ENCODE measurements at places on chromosomes 1 and 21.
A peak's percentile ranks its signal among the peaks of the same experiment; 100 is the strongest.

GRCh38 chr1:35577071-35577998, 4.2 kb downstream of the TFAP2E start:
- peak; percentile 83 for DNase-seq

DNA sequence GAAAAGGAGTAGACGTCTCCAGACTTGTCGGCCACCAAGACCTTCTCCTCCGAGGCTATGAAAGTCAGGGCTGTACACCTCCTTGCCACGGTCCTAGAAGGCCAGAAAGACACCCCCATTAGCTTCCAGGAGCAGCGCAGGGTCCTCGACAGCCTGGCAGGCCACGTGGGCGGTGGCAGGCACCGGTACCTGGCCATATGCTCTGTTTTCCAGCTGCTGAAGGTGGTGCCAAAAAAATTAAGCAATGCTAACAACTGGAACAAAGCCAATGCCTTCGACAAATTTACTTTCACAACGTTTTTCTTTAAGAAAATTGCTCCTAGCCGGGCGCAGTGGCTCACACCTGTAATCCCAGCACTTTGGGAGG, 15.9 kb downstream of the WDR4 start:
- no peak for DNase-seq

DNA sequence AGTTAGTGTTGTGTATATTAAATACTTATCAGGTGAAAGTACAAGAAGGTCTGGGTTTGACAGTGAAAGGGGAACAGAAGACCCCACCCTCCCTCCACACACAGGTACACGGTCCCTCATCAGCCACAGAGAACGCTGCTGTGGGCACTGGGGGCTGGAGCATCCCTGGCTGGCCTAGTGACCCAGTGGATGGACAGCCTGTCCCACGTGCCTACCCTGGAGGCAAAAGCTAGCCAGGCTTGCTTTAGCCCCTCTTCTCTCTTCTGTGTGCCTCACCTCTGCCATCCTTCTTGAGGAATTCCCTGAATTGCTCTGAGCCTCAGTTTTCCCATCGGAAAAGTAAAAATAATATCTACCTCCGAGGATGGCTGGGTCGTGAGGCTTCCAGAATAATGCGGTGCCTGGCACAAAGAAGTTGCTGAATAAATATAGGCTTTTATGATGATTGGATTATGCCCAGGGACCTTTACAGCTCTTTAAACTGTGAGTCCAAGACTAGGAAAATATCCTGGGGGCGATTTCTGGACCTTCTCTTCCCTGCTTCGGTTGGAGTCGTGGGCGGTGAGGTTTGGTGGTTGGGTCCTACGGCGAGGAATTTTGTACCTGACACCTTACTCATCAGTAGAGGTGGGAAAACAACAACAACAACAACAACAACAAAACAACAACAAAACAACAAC, 918 bp downstream of the IFNLR1 start:
- DNase-seq = no peak

DNA sequence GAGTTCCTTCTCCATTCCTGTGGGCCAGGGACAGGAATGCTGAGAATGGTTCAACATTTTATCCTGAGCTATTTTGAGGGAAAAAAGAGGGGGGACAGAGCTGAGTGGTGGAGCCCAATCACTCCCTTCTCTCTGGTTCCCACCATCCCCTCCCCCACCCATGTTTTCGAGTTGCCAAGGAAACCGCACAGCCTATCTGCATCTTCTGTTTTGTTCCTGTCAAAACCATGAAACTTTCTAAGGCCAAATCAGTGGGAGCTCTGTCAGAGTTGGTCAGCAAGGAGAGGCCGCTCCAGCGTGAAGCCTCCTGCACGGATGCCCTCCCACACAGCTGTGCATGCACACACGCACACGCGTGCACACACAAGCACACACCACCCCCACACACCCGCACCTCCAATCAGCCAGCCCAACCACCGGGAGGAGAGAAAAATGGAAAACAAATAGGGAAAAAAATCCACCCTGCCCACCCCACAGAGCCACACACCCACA, 54.5 kb upstream of the ATP2B4 start:
- no peak for DNase-seq

GRCh38 chr1:243482141-243483022, 226.5 kb downstream of the SDCCAG8 start:
- no peak for DNase-seq

- DNase-seq = no peak
Observed at GRCh38 chr1:214670098-214670497, 67.1 kb downstream of the CENPF start.

- DNase-seq = no peak
Observed at GRCh38 chr1:64906447-64906846, 59.9 kb downstream of the JAK1 start.

DNA sequence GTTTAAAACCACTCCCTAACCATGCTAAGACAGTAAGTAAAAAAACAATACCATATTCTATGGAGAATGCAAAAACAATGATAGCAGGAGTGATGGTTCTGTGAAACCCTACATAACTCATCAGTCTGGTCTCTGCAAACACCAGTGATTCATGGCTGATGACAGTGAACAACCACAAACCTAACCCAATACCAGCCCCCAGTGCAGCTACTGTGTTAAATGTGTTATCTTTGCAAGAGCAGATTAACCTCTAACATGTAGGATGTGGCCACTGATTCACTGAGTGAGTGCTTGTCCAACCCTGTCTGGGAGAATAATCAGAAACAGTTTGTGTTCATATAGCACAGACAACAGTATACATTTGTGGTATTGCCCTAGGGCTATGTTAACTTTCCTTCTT, 100.2 kb upstream of the COG2 start:
- DNase-seq = no peak

DNA sequence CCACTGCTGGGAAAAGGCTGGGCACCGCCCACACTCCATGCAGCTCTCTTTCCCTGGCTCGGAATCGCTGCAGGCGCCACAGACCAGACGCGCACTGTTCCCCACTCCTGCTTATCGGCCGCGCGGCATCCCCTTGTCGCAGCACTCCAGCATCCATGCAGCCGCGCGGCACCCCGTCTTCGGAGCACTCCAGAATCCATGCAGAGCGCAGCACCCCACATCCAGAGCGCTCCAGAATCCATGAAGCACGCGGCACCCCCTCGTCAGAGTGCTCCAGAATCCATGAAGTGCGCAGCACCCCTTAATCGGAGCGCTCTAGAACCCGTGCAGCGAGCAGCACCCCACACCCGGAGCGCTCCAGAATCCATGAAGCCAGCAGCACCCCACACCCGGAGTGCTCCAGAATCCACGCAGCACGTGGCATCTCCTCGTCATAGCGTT, 9.5 kb downstream of the TFF3 start:
- DNase-seq = no peak

DNA sequence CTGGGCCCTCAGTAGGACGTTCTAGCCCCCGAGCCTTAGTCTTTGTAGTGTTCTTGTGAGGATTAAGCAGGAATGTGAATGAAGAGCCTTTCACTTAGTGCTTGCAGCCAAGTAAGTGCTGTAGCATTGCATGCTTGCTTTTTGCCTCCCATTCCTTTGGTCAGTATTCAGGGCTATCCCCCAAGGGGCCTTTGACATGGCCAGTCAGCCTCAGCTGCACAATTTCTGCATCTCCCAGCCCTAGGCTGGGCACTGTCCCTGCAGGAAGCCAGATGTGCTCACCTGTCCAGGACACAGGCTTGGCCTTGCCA, 30.5 kb downstream of the SOX13 start:
- no peak for DNase-seq

DNA sequence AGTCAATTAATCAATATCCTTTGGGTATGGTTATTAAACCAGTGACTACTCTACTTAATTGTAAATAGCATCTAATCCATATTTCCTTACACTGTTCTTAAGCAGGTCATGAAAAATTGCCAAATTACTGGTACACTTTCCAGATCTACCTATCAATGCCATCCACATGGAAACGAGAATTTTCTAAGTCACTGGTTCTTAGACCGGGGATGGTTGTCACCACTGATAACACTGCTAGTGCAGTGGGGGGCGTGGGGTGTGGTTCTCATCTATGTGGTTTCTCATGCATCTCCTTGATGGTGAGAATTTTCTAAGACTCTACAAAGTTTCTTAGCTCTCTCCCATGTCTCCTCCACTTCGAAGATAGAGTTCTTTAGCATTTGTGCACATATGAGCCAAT, 63.7 kb upstream of the COG2 start:
- DNase-seq = no peak

- DNase-seq = peak; percentile 81
Observed at GRCh38 chr1:226608699-226609505, 60.3 kb downstream of the STUM start.

DNA sequence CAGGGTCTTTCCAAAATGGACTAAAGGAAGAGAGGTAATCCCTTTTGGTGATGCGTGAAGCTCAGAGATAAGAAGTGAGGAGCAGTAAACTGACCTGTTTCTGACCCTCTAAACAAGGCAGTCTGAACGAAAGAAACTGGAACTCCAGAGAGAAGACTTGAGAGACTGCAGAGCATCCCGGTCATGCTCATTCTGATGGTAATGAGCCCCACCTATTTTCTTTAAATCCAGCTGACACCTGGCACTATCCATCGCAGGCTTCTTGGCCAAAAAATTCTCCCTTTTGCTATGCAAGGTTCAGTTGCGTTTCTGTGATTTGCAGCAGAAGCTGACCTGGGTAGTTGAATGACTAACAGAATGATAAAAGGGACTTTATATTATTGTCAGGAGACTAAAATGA, 105.9 kb upstream of the KCNK2 start:
- DNase-seq = no peak

DNA sequence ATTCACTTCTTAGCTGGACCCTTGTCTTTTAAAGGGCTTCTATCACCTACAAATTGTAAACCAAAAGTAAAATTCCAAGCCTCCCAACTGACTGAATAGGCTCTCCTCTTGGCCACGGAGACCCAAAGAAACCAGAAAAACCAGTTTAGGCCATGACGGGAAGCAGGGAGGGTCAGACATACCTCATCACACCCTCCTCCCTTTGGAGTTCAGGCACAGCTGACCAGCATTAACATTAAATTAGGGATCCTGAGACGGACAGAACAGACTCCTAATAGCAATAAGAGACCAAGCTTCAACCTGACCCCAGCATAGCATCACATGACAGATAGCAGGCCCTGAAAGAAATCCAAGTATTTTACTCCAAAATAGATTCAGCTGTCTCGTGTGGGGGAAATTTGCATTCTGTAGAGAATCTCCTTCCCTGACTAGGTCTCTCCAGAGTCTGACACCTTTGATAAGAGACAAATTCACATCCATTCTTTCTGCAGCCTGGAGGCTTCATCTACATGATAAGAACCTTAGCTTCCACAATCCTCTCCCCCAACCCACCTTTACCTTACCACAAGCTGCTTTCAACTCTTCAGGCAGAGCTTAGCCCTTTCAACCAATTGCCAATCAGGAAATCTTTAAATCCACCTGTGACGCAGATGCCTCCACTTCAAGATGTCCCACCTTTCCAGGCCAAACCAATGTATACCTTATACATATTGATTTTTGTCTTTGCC, 177.1 kb upstream of the RAB4A start:
- DNase-seq = no peak

- no peak for DNase-seq
Observed at GRCh38 chr21:42340187-42341050, 10.4 kb downstream of the TFF2 start.

GRCh38 chr1:61887931-61888564, 145.8 kb downstream of the PATJ start:
- DNase-seq = no peak

- peak; percentile 80 for DNase-seq
Observed at GRCh38 chr1:18340158-18340764, 140.5 kb upstream of the KLHDC7A start.

Data from GM12865 (cell line).